Dermis microvascular lymphatic vessel endothelial cell (primary cell): ENCODE measurements at places on chromosomes 16 and 17. TPM values are rescaled to one million over a fixed set of nuclear protein-coding genes. Genes with fewer than 3 reads are reported as not detected.

- no peak for DNase-seq
Measured at GRCh38 chr17:35892091-35893035, 12.2 kb upstream of the CCL5 start.

- no peak for DNase-seq
Measured at GRCh38 chr16:84930298-84931106, 80.8 kb downstream of the ZDHHC7 start.

DNA sequence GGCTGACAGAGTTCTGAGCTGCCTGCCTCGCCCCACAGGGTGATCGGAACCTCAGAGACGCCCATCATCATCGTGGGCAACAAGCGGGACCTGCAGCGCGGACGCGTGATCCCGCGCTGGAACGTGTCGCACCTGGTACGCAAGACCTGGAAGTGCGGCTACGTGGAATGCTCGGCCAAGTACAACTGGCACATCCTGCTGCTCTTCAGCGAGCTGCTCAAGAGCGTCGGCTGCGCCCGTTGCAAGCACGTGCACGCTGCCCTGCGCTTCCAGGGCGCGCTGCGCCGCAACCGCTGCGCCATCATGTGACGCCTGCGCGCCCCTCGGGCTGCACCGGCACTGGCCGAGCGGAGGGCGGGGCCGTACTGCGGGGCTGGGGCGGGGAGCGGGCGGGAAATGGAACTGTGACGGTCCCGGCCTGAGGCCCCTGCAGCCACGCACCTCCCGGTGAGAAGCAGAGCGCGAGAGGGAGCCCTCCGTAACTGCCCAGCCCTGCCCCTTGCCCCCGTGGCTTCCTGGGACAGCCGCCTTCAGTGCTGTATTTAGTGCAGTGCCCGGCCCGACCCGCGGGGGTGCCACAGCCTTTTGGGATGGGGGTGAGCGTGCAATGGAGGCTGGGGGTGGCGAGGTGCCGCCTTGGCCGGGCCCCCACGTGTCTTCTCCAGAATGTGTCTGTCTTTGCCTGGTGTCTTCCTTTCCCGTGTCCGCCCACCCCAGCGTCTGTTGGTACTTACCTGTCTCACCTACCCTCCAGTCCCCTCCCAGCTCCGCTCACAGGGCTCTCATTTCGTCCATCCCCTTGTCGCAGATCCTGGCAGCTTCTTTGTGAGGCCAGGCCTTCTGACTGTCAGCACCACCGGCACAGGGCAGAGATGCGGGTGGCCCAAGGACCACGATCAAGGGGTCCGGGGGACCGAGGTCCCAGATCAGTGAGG lies 9.8 kb downstream of the RASL10B start:
- no peak for DNase-seq

Gene PLEKHG4
- total RNA-seq = 9.2 and 11.6 TPM in 2 replicates

GRCh38 chr17:21077281-21077680 lies 34.5 kb upstream of the USP22 start:
- DNase-seq = no peak

Gene ROGDI
- 27.4 and 30.8 TPM in 2 replicates for total RNA-seq

Gene GPS1
- 67.1 and 86.6 TPM in 2 replicates for total RNA-seq

- DNase-seq = no peak
Measured at GRCh38 chr16:69334696-69335095, 4.3 kb upstream of the PDF start.

Gene CMTM2
- total RNA-seq = not detected in 2 replicates

- no peak for DNase-seq
Measured at GRCh38 chr16:89413811-89414585, 76.4 kb downstream of the ANKRD11 start.

DNA sequence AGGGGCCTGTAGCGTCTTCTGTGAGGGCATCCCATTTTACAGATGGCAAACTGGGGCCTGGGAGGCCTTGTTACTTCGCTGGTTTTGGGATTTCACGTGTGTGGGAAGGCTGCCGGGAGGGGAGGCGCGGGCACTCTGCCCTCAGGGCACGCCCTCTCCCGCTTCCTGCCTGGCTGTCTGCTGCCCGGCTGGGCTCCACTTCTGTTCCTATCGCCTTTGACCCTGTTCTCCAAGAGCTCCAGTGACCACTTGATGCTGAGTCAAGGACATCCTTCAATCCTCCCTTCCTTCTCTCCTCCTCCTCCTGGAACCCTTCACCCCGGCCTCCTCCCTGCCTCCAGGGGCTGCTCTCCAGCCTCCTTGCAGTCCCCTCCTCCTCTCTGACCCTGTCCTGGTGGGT lies 16.0 kb downstream of the SPNS3 start:
- DNase-seq = peak; percentile 15

DNA sequence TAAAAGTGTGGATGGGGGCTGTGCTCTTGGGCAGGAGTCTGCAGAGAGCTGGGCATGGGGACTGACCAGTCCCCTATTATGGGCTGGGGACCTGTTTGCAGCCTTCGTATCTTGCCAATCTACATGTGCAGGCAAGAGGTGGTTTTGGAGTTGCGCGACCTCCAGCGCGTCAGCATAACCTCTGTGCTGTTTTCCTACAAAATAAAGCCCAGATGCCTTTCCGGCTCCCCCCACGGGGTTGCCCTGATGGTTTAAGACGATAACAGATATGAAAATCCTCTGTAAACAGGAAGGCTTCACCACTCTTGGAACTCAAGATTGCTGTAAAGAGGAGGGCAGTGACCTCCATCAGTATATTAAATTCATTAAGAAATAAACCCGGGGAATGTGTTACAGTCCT lies 16.5 kb upstream of the SPPL2C start:
- no peak for DNase-seq

GRCh38 chr17:40445751-40446468 lies 2.7 kb downstream of the IGFBP4 start:
- DNase-seq = no peak

Gene CCL2
- total RNA-seq = 67.7 and 102 TPM in 2 replicates

Gene FAM83G
- total RNA-seq = 7.2 and 11.3 TPM in 2 replicates

Gene GNAO1
- not detected in 2 replicates for total RNA-seq

DNA sequence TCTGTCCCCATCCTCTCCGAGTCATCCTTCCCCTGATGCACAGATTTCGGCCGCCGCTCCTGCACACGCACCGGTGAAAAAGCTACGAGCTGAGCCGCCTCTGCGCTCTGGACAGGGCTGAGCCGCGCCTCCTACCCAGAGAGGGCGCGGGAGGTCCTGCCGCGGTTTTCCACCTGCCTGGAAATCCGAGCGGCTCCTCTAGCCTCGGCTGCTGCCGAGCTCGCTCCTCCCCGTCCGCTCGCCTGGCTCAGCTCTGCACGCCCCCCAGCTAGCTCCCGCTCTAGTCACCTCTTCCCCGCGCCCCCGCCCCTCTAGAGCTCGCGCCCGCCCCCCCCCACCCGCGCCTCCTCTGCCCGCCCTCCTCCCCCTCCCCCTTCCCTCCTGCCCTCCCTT lies 198 bp upstream of the SHISA9 start:
- no peak for DNase-seq

Gene TBC1D16
- total RNA-seq = 29.1 and 64.5 TPM in 2 replicates

Gene TMEM88
- 11.6 and 17.2 TPM in 2 replicates for total RNA-seq

DNA sequence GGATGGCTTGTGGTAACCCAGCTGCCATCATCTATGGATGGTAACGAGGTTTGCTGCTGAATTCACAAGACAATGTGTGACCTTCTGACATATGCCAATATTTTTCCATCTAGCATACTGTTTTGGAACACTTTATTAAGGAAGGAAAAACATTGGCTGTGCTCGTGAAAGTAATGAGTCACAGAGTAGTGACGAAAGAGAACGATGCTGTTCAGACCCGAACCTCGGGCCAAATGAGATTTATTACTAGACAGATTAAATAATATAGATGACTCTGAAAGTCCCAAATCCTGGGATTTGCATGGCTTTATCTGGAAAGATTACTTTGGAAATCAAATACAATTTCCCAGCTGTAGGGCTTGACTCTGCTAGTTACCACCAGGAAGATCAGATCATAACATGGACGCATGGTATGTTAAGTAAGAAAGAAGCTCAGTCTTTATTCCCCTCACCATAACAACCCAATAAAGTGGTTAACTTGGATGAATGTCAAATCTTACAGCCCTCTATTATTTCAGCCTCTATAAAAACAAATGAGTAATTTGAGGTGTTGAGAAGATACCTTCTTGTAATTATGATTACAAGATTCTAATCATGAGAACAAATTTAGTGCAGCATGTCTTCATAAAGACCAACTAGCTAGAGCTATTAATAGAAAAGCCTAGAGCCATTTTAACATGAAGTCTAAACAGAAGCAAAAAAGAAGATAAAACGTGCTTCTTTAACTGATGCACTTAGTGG lies 32.6 kb downstream of the ERN1 start:
- peak; percentile 98 for DNase-seq

- DNase-seq = peak; percentile 65
Measured at GRCh38 chr17:7560172-7561027, 1.3 kb upstream of the SENP3 start.

- no peak for DNase-seq
Measured at GRCh38 chr17:61005358-61005757, 327.7 kb downstream of the BCAS3 start.

Gene SAP30BP
- total RNA-seq = 41.2 and 44.9 TPM in 2 replicates

GRCh38 chr17:65054602-65055001 lies 1.9 kb downstream of the GNA13 start:
- DNase-seq = no peak

DNA sequence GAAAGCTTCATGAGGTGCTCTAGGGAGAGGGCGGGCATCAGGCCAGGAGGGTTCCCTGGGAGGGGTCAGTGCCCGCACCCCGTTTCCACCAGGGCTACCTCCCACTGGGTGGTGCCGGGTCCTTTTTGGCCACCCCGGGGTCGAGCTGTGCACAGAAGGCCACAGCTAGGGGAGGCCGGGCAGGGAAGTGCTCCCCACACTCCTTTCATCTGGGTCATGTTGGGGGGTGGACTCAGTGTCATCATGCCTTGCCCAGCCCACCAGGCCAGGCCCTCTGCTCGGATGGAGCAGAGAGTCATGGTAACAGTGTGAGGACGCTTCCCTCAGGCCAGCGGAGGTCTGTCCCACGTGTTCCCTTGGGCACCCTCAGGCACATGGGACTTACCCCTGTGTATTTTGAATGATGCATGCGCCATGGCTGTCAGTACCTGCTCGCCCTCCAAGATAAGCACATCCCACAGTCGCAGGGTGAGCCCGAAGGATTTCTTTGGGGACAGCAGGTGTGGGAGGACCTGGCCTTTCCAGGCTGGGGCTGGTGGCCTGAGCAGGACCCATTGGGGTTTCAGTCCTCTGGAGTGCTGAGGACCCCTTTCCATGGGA lies 46.4 kb downstream of the TNFRSF13B start:
- no peak for DNase-seq

- no peak for DNase-seq
Measured at GRCh38 chr17:48037838-48038323, 284 bp upstream of the COPZ2 start.

- DNase-seq = no peak
Measured at GRCh38 chr17:15269087-15269779, 4.1 kb upstream of the PMP22 start.

GRCh38 chr17:64073771-64074703 lies 53.6 kb upstream of the ICAM2 start:
- DNase-seq = no peak
